ENCODE measurements at places on chromosomes 2 and 18. TPM values are rescaled to one million over a fixed set of nuclear protein-coding genes. Genes with fewer than 3 reads are reported as not detected.

DNA sequence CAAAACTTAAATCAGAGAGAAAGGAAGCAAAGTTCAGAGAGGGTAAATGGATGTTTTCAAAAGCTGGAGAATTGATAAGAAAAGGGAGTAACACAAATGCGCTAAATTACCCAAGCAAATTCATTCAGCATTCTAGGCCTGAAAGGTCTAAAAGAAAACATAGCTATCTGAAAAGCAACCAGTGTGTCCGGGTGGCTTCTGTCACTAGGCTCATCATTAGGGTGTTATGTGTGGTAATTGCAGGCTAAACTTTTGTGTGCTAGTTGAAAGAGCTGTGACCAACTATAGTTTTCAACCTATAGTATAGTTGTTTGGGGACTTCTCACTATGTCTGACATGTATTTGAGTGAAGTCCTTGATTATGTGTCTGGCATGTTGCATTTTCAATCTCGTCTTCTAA, 839.6 kb upstream of the ZEB2 start:
- DNase-seq = no peak

GRCh38 chr2:130894326-130894942, 57.7 kb downstream of the ARHGEF4 start:
- no peak for DNase-seq

GRCh38 chr2:30505500-30506180, 58.6 kb downstream of the LCLAT1 start:
- DNase-seq = no peak

- no peak for DNase-seq
Measured at GRCh38 chr2:13414897-13415296, 698.2 kb downstream of the TRIB2 start.

- DNase-seq = peak; percentile 7
Measured at GRCh38 chr2:23199115-23199918, 185.7 kb upstream of the KLHL29 start.

GRCh38 chr2:190846746-190847145, 33.9 kb upstream of the GLS start:
- no peak for DNase-seq

DNA sequence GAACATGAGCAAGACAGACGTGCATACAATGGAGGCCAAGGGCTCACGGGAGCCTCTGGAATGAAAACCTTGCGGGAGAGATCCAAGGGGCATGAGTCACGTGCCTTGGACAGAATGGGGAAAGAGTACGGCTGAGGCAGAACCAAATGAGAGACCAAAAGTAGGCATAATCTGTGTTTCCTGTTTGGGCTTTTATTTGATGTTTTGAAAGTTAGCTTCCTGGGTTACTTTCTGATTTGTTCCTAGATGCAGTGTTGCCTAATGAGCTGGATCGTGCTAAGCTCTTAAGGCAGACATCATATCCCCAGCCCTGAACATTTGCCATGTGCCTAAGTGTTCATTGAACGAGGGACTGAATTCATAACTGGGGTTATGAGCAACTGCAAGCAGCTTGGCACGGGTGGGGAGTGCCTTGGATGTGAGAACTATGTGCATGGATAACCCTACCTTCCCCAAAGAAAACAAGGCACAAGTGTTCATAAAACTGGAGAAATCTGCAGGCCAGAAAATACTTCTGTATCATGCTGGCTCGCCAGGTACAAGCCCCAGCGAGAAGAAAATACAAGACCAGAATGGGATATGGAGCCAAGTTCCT, 60.3 kb upstream of the RPL31 start:
- DNase-seq = no peak

DNA sequence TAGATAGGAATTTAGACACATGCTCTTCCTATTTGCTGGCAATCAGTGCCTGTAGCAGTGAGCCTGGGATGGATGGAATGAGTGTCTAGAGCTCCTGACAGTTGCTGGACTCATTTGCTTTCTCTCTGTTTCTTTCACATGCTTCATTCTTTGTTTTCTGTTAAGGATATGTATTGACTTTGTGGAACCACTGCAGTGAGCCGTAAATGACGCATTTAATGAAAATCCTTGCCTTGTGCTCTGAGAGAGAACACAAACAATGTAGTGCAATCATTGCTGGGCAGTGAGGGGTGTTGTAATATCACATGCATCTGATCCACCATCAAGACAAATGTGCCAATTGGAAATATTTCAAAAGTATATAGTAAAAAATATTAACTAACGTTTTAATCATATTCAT, 25.2 kb upstream of the CDH20 start:
- no peak for DNase-seq

DNA sequence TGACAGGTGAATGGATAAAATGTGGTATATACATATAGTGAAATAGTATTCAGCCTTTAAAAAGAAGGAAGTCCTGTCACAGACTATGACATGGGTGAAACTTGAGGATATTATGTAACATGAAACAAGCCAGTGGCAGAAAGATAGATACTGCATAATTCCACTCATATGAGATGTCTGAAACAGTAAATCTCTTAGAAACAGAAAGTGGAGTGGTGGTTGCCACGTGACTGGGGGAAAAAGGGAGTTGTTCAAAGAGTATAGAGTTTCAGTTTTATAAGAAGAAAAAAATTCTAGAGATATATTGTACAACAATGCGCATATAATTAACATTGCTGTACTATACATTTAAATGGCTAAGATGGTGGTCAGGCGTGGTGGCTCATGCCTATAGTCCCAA, 178.2 kb upstream of the ATP5MC3 start:
- DNase-seq = no peak

GRCh38 chr18:70448588-70448987, 159.7 kb downstream of the SOCS6 start:
- no peak for DNase-seq

GRCh38 chr18:8507361-8507760, 101.9 kb upstream of the RAB12 start:
- no peak for DNase-seq

DNA sequence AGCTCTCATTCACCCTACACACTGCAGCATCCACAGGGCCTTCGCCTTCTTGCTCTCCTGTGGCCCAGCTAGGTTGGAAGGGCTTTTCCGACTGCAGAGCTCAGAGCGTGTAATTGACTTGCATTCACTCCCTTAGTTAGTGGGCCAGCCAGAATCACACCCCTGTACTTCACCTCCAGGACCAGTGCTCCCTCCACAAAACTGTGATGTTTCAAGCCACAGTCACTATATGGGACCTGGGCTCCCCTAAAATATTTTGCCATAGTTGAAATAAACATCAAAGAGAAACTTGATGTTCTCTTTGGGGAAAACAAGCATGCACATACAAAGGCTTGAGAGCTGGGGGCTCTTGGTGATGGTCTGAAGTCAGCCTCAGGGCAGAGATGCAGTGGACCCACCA, 69.7 kb upstream of the POU3F3 start:
- DNase-seq = no peak

GRCh38 chr2:99507937-99508818, 18.4 kb upstream of the REV1 start:
- DNase-seq = no peak

DNA sequence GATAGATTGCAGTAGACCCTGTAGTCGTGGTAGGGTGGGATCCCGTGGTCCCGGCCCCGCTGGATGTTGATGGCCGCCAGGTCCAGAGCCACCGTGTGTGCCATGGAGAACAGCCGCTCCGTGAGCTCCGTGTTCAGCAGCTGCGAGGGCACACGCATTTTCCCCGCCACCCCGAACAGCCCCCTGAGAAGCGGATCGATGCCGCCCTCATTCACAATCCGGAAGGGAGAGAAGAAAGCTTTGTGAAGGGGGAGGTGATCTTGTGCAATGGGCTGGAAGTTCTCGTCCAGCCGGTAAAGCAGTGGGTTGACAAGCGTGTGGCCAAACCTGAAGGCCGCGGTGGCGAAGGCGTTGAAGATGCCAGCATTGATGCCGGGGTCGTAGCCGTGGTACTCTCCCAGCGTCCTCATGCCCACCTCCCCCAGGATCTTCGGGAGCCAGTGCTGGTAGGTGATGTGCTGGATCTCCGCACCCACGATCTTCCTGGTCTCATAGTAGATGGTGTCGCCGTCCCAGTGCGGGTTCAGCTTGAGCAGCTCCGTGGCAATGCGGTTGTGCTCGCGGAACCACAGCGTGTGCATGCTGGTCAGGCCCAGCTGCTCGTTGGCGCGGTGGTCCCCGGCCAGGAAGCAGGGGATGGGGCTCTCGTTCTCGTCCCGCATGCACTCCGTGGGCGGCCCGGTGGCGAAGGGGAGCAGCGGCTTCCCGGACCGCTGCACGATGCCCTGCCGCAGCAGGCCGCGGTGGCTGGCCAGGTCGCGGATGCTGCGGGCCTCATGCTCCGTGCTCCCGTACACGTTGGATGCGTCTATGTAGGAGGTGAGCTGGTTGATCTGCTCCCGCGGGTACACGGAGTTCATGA, 95.8 kb downstream of the PXDN start:
- no peak for DNase-seq

- DNase-seq = no peak
Measured at GRCh38 chr18:3605486-3605952, 155.5 kb downstream of the TGIF1 start.

DNA sequence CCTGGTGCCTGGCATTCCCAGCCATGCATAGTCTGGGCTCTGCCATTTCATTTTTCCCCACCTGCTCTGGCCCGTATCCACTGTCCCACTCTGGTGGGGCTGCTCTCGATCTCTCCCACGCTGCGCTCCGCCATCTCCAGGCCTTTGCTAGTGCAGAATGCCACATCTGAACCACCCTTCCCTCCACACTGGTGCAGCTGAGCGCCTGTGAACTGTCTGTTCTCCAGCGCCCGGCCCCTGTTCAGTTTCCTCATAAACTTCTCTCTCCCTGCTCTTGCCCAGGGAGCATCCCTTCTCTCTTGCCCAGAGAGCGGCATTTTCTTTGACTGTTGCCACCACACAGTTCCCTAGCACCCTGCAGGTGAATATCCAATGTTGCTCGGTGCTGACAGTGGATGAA, 21.5 kb downstream of the POMC start:
- DNase-seq = no peak

SPP2 gene
- total RNA-seq = not detected

MC5R gene
- not detected for total RNA-seq

CD302 gene
- total RNA-seq = 2.0 TPM

IL18R1 gene
- 35.5 TPM for total RNA-seq

STON1 gene
- 1.2 TPM for total RNA-seq

DSEL gene
- total RNA-seq = 5.8 TPM

DSG2 gene
- total RNA-seq = 33.9 TPM

Data from NCI-H460 (cell line).